HEK293T (cell line): ENCODE measurements at places on chromosomes 2 and 18.
A peak's percentile ranks its signal among the peaks of the same experiment; 100 is the strongest.

DNA sequence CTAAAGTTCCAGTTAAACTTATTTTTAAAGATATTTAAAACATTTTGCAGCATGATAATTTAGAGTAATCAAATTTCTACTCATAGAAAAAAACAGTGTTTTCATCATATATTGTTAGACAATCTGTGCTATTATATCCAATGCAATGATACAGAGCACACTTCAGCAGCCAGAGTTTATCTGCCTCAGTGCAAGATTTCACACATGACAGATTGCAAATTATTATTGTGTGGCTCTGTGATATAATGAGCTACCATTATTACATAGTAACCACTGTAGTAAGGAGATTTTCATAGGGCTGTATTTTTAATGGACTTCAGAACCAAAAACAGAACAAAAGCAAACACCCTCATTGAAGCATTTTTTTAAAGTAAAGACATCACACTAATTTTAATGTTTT, 762.4 kb downstream of the DSC3 start:
- DNase-seq: no peak

DNA sequence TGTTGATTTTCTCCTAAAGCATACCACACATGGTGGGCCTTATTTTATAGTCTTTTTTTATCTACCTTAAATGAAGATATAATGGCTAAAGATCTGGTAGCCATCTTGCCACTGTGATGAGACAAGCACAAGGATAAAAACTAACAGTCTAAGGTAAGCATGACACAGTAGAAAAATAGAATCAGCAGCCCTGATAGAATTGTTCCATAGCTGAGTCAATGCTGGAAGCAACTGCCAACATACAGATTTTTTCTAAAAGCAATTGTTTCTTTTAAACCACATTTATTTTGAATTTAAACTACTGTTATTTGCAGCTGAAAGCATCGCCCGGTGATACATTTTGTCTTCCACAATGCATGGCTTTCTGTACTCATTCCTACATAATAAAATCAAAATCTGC, 1091.5 kb upstream of the CHAC2 start:
- DNase-seq: no peak

DNA sequence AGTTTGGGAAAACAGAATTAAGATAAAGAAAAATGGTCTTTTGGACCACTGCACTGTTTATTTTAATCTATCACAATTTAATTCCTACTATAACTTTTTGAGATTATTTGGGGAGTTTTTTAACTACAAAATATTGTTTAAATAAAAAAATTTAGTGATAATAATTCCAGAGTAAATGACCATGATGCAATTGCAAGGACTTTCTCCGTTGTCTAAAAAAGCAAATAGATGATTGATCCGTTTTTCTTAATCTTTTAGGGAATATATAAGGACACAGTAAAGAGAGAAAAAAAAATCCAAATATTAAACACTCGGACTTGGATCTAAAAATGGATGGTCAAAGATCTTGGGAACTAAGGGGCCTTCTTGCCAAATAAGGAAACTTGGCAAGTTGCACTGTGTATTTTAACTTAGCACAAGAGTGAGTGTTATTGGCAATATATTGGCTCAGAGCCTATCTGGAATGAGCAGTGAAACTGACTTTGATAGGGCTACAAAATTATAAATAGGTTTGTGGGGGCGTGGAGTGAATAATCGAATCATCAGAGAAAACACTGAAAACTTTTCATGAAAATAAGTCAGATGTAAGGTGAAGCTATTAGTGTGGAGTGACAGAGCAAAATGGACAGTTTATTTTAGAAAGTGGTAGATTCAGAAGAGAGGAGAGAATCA, 2.0 kb downstream of the MAP3K20 start:
- no peak for DNase-seq

GRCh38 chr2:50781646-50782045, 250.3 kb downstream of the NRXN1 start:
- no peak for DNase-seq

DNA sequence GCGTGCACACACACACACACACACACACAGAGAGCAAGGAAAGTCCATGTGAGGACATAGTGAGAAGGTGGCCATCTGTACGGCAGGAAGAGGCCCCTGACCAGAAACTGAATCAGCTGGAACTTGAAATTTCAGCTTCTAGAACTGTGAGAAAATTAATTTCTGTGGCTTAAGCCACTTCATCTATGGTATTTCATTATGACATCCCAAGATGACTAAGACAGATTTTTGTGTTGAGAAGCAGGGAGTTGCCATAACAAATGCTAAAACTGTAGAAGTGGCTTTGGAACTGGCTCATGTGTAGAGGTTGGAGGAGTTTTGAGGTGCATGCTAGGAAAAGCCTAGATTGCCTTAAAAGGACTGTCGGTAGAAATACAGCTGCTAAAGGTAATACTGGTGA, 63.4 kb upstream of the ZBTB7C start:
- no peak for DNase-seq

GRCh38 chr2:215728504-215729065, 284.8 kb downstream of the MREG start:
- DNase-seq: no peak

DNA sequence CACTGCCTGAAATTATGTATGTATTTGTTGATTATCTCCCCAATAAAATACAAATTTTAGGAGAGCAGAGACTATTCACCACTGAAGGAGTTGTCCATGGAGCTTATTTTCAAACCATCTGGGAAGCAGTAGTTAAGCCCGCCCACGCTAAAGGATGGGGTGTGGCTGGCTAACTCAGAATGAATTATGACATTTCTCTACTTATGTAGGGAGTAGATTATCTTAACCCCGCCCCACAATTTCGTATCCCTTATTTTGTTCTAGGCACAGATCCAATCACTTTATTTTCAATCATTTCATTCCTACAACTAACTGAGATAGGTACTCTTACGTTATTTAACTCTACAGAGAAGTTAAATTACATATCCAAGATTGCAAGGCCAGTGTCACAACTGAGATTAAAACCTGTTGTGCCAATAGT, 1.4 kb upstream of the LAPTM4A start:
- peak; percentile 39 for DNase-seq

DNA sequence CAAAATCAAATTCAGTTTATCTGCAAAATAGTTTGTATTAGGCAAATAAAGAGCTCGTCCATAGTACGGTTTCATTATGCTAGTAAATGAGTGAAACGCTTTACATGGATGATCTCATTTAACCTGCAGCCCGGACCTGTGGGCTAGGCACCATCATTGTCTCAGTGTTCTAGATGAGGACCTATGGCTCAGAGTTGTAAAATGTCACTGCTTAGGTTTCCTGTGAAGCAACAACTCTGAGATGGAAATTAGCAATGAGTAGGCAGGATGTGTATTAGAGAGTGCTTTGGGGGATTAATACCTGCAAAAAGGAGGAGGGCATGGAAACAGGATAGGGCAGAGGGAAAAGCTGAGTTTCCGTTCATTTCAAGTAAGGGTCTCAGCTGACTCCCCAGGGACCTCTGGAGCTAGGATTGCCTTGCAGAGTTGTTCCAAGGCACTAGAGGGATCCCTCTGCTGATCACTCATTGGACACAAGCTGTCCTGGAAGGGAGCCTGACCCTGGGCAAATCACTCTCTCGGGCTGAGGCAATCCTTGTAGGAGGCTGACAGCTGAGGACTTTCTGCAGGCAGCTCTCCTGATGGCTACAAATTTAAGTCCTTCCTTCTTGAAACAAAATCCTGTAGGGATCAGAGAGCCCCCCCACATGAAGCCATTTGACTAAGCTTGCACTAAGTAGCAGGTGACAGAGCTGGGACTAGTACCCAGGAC, 58.8 kb upstream of the SIX2 start:
- DNase-seq: peak; percentile 53
